CD4-positive, alpha-beta T cell treated with Interleukin-15 for 1 hour (primary cell): ENCODE measurements at places on chromosomes 6 and 20.

GRCh38 chr20:48209102-48209501 is 423.8 kb upstream of the SULF2 start:
- no peak for DNase-seq

GRCh38 chr6:79431537-79431933 is 105.7 kb downstream of the LCA5 start:
- DNase-seq, result no peak

DNA sequence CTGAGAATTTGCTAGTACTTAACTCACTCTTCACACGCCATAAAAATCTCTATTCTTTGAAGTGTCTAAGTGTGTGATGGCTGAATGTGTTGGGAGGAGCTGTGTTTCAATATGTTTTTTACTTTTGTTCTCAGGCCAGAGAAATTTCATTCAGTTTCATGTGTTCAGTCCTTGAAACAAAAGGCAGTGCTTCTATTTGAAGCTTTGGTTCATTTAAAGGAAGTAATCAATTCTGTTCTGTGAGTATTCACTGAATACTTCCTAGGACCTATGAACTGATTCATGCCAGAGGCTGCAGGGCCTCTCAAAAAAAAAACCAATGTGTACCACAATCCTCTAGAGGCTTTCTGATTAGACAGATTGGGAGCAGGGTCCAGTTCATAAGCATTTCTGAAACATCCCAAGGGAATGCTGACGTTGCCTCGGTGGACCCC is 12.4 kb upstream of the F13A1 start:
- no peak for DNase-seq

DNA sequence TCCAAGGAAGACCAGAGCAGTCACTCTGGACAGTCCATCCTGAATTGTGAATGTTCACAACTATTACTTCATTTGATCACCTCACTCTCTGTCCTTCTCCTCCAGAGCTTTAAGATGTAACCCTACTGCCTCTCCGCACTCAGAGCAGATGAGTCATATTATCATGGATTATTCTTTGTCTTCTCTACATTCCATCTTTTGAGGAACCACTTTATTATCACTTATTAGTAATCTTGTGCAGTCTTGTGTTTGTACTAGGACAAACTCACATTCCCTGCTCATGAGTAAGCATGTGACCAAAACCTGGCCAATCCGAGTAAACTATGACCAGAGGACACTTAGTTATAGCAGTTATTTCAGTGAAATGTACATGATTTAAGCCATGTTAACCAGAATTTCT is 401.5 kb upstream of the ADGRB3 start:
- no peak for DNase-seq

DNA sequence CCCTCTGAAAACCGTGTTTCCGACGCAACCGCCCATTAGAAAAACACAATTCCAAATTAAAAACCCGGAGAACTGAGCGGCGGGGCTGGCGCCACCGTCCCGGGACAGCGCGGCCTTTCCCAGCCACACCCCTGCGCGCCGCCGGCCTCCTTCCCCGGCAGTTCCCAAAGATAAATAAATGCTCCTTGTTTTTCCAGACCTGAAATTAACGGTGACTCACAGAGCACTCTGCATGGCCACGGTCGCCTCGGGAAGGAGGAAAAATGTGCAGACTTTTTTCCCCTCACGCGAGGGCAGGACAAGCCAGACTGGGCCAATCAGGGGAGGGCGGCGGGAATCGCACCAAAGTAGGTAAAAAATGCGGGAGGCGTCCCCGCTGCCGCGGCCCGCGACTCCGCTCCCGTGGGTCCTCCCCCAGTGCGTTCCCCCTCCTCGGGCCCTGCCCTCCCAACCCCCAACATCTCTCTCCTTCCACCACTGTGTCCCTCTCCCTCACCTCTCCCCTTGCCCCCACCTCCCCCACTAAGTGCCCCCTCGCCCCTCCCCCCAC is 828 bp upstream of the DSTN start:
- no peak for DNase-seq

DNA sequence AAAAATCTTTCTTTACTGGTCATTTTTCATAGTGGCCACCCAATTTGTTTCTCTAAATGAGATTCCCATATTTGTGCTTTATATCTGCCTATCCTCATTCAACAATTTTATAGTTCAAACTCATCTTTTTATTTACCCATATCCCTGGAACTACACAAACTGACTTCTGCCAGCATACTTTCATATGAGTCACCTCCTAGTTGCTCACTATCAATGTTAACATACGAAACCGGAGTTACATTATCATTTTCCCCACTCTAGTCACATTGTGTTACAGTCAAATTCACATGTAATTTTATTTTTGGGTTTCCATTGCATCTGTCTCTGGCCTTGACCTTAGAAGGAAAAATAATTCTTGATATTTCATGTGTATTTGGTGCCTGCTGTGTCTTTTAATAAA is 499.4 kb downstream of the MAFB start:
- no peak for DNase-seq

DNA sequence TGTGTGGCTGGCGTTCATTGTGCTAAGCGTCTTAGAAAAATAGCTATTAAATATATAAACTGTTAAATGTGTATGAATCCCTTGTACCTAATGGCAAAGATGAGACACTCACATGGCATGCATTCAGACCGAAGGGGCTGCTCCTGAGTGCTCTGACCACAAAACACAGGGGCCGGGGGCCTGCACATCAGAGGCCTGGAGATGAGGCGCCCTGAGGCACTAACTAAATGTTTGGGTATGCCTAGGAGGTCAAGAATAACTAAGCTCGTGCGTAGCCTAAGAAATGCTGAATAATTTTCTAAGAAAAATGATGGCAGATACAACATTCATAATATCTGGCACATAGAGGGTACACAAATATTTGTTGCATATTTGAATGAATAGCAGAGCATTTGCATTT is 92.5 kb downstream of the PSMB1 start:
- no peak for DNase-seq

DNA sequence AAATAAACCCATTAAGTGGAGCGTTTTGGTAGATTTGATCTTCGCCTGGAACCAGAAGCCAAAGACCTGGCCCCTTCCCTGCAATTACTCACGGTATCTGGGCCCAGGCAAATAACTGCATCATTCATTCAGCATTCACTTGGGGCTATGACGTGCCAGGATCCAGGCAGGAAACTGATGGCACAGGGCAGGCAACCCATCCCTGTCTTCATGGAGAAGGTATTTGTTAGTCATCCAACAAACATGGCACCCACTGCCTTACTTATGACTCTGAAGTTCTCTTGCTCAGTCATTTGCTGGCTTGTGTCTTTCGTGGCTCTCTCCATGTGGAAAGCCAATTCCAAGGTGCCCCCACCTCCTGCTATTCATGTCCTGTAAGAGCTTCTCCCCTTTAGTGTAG is 232.4 kb downstream of the BMP7 start:
- no peak for DNase-seq

- no peak for DNase-seq
Observed at GRCh38 chr6:30707281-30707850, 9.7 kb downstream of the MDC1 start.
